ENCODE measurements at places on chromosomes 5 and 9.
A peak's percentile ranks its signal among the peaks of the same experiment; 100 is the strongest.

GRCh38 chr9:126790561-126790960 lies 14.3 kb upstream of the ZBTB43 start:
- DNase-seq: no peak

- no peak for DNase-seq
Measured at GRCh38 chr5:67030289-67031056, 166.1 kb downstream of the CD180 start.

DNA sequence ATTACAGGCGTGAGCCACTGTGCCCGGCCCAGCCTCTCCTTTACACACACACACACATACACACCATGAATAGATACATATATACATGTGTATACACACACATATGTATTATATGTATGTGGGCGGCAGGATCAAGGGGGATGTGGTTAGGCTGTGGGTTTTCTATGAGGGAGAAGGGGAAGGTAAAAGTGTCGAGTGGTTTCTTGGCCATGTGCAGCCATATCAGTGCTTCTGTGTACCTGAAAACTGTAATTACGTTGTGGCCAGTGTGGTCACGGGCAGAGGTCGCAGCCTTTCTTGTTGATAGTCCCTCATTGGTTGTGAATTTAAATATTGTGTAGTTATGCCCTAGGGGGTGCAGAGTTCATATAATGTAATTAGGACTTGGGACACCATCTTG lies 16.5 kb downstream of the CDK20 start:
- DNase-seq: no peak

DNA sequence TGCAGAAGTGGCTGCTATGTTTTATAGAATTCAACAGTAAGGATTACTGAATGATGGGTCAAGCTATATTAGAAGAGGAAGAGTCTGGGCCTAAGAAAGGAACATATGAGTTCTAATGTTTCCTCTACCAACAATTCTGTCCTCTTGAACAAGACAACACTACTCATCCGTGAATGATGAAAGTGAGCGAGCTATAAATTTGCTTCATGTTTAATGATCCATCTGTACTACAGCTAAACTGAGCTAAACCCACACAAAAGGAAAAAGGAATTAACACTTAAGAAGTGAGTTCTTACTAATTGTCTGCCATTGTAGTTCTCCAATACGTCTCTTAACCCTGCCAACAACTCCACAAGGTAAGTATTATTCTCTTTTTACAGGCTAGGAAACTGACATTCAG lies 204.4 kb downstream of the GLIS3 start:
- no peak for DNase-seq

DNA sequence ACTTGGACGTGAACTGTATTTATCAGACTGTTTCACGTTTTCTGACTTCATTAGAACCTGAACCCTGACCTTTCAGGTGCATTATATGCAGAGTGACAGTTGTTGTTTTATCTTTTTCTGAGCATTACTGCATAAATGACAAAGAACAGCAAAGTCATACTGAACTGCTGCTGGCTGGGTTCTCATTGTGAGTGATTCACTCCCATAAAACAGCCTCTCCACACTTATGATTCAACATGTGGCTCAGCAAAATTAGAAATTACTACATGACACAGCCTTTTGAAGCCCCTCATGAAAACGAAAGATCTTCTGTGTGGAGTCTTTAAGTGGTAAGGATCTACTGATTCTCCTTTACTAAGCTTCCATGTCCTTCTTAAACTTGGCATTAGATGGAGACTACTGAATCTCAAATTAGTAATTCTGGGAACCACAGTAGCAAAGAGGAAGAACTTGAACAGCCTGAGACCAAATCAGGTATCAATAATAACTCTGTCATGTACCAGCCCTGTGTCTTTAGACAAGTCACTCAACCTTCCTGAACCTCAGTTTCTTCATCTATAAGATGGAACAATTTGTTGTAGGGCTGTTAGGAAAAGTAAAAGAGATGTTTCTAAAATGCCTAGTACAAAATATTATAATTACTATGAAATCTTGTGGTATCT lies 172.3 kb upstream of the GNA14 start:
- DNase-seq: no peak

- peak; percentile 59 for DNase-seq
Measured at GRCh38 chr9:1495282-1496030, 445.3 kb downstream of the DMRT2 start.

GRCh38 chr9:76150013-76150412 lies 244.2 kb downstream of the RFK start:
- no peak for DNase-seq

- DNase-seq: no peak
Measured at GRCh38 chr5:114166081-114166480, 195.8 kb upstream of the KCNN2 start.

GRCh38 chr9:81851340-81851739 lies 76.9 kb upstream of the SPATA31D4 start:
- DNase-seq: peak; percentile 75

- no peak for DNase-seq
Measured at GRCh38 chr5:138913773-138914172, 38.6 kb upstream of the LRRTM2 start.

DNA sequence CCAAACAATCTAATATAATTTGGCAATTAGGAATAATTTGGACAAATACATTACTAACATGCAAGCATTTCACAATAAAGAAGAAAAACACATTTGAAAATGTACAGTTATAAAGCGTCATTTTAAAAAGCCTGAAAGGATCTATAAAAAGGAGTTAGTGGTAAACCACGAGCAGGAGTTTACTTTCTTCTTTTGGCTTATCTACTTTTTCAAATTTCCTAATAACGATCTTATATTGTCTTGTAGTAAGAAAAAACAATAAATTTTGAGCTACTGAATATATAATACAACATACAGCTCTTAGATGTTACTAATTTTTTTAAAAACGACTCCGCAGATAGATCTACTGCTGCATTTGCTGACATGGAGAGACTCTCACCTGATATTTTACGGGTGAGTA lies 79.9 kb downstream of the SMIM23 start:
- no peak for DNase-seq

DNA sequence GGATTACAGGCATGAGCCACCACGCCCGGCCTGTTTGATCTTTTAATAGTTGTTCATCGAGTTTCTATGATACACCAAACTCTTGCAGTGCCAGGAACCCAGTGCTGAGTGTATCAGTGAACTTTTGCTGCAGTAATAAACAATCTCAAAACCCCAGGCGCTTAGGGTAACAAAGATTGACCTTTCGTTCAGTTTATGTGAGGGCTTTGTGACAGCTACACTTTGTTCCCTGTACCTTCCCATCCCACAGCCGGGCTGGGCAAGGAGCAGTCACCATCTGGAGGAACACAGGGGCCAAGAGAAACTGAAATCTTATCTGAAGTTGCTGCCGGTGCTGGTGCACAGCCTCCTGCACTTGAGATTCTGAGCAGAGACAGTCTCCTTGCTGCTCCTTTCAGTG lies 17.2 kb upstream of the WNK2 start:
- DNase-seq: no peak

- DNase-seq: no peak
Measured at GRCh38 chr9:28648723-28649122, 1075.4 kb upstream of the C9orf72 start.

- DNase-seq: no peak
Measured at GRCh38 chr5:72539726-72540125, 32.5 kb upstream of the ZNF366 start.

GRCh38 chr5:5339257-5339656 lies 83.2 kb upstream of the ICE1 start:
- no peak for DNase-seq

DNA sequence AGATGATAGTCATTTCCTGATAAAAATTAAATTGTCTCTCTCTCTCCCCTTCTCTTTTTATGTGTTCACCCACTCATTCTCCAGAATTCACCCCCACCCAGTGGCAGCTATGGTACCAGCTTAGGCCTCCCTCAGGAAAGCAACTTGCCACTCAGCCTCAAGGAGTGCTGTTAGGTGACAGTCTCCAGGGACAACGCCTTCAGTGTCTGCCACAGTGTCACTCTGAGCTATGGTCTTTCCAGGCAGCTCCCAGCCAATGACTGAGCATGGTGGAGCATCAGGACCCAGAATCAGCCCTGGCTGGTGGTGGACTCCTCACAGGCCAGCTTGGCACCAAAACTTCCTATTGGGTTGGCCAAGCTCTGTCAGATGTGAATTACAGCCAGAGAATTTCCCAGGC lies 140.9 kb upstream of the PIK3R1 start:
- DNase-seq: peak; percentile 33

- no peak for DNase-seq
Measured at GRCh38 chr9:78612091-78612490, 315.2 kb downstream of the PSAT1 start.

GRCh38 chr5:174397206-174397605 lies 327.2 kb upstream of the MSX2 start:
- DNase-seq: no peak

GRCh38 chr9:35972093-35972492 lies 14.1 kb upstream of the OR2S2 start:
- no peak for DNase-seq

- DNase-seq: no peak
Measured at GRCh38 chr9:16501141-16501540, 369.3 kb downstream of the BNC2 start.

DNA sequence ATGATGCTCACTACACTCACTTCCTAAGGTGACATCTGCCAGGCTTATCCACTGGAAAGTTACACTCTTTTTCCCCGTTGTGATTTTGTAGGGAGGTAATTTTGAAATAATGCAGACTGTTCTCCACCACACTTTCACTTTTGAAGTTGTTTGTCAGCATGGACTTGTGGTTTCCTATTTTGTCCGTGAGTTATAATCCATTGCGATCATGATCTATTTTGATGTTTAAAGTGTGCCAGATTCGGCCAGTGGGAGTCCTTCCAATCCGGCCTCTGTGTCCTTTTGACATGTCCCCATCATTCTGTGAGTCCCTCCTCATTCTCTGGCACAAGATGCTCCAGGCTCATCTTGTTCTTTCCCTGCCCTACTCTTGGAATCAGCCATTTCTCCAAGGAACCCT lies 211.3 kb upstream of the KLF4 start:
- DNase-seq: no peak

DNA sequence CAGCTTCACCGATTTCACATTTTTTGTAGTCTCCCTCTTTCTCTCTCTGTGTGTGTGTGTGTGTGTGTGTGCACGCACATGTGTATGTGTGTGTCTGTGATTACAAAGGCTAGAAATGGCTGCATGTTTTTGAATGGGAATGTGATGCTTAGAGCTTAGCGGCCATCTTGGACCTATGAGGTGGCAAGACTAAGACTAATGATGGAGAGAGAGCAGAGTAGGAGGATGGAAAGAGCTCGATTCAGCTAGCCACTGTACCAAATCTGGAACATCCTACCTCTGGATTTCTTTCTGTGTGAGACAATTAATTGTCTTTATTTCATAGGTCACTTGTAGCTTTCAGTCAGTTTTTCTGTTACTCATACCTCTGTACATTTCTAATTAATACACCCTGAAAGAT lies 205.1 kb downstream of the PCSK1 start:
- DNase-seq: no peak

- no peak for DNase-seq
Measured at GRCh38 chr9:124392254-124392870, 22.9 kb downstream of the PSMB7 start.

- DNase-seq: peak; percentile 7
Measured at GRCh38 chr9:83622433-83622938, 457 bp upstream of the IDNK start.

- peak; percentile 80 for DNase-seq
Measured at GRCh38 chr5:172904643-172905345, 54.4 kb upstream of the RPL26L1 start.

DNA sequence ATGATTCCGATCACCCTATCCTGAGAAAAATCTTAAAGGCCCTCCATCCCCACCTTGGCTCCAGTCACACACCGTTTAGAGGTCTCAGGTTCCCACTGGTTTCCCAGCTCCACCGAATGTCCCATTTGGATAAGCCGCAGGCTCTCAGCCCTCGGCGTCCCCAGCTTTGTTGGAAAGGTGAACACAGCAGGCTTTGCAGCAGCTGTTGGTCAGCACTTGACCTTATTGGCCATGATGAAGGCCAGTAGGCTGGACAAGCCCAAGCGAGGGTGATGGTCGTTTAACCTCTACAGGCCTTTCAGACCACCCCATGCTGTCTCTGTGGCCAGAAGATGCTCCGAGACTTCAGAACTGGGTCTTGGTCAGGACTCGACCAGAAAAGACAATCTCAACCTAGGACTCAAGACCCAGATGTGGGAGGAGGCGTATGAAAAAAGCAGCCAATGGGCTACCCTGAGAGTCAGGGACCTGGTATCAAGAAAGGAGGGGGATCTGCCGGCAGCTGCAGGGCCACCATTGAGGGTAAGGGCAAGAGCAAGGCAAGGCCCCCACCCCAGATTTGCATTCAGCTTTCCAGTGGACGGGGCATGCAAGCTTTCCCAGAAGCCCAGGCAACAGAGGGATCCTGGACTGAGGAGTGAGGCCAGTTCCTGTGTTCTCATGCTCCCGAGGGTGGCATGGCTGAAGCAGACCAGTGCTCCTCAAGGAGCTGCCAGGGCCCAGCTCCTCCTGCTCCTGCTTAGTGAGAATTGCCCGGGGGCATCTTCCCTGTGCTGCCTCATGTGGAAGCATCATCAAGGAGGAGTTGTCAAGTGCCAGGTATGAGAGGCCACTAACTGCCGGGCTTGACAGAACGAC lies 13.4 kb downstream of the UBE2QL1 start:
- DNase-seq: no peak

DNA sequence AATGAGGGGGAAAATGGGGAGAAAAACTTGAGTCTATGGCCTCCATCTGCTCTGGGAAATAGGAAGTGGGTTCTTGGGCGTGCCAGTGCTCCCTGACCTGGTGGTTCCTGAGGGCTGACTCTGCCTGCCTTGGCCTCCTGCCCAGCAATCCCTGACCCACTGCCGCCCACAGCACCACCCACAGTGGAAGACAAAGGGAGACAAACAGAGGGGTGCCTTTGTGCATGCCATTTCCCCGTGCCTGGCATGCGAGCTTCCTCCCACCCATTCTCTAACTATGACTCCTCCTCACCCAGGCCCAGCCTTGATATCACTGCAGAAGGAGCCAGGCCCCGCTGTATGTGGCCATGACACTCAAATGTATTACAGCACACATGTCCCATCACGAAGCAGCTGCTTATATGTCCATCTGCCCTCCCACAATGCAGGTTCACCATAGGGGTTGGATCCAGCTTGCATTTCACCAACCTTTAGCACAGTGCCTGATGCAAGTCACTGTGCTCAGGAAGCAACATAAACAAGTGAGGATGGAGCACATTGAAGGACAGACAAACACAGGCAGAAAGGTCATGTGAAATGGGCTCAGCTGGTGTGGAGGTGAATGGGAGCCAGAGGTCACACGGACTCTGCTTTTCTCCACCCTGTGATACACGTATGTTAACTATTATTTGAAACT lies 84.4 kb downstream of the ADRB2 start:
- DNase-seq: peak; percentile 37

DNA sequence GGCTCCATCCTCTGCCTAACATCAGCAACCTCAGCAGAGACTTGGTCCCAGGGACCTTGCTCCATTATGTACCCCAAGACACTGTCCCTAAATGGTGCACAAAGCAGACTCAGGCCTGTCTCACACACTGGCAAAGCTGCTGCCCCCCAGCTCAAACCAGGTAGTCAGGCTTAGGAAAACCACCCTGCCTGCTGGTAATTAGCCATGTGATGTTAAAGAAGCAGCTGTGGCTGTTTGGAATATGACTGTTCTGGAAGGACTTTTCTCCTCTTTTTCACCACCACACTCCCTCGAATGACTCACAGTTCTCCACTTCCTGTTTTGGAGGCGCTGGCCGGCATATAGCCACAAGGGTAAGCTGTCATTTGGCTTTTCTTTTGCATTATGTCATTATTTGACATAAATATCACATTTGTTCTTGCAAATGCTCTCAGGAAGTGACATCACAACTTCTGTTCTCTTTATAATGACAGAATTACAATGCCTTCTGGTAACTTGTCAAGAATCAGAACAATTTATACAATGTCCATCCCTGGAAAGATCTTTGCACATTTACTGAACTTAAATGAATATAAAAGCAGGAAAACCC lies 113.9 kb downstream of the SUSD1 start:
- DNase-seq: peak; percentile 59
